SK-MEL-5 (cell line): ENCODE measurements at places on chromosomes 6 and 20. TPM values are rescaled to one million over a fixed set of nuclear protein-coding genes. Genes with fewer than 3 reads are reported as not detected.

Gene ECT2L
- total RNA-seq, result 0.03 TPM in 1 of 2 replicates, not detected in the other

Gene HIVEP2
- 6.4 and 7.7 TPM in 2 replicates for total RNA-seq

DNA sequence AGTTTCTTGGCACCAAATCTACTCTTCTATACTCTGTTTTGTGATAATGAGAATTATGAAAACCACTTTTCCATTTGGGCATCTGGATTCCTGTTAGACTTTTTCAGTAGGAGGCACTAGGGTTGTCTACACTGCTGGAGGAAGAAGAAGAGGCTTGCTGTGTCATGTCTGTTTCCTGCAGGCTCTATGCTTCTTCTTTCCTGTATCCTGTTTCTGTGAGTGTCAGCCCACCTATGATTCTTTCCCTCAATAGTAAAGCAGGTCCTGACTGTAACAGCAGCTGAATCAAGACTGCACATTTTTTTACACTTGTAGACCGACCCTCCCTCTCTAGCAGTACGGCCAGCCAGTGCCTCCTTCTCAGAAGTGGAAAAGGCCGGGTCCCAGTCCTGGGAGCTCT is 603.9 kb downstream of the HDGFL1 start:
- no peak for DNase-seq

DNA sequence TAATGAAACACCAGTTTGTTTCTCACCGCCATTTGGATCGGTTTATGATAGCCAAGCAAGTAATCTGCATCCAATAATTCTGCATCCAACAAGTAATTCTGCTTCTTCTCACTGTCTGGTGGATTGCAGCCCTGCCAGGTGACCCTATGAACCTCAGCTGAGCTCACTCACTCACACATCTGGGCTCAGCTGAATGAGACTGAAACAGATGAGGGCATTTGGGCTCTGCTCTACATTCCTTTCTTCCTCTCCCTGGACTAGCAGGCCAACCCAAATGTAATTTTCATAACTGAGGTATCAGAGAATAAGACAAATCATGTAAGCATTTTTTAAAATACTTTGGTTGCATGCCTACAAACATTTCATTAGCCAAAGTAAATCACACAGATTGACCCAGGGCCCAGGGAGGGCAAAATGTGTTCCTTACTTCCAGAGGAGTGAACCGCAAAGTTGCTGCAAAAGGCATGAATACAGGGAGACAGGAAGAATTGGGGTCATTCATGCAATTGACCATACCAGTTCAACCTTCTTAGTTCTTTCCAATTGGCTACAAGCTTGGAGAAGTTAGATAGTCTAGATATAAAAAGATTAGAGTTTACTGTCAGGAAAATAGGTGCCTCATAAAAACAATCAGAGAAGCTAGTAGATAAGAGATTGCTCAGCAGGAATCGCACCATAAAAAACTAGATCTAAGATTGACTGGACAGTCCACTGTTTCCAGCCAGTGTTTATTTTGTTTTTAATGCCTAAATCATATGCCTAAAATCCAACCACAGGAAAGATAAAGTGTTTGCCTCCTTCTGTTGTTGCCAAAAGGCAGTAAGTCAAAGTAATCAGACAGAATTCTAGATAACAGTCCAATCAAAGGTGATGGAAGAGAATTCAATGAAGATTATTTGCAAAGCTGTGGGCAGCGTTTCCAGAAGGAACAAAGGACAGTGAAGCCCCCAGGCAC is 43.7 kb downstream of the CBLN4 start:
- no peak for DNase-seq

Gene RIMS4
- total RNA-seq, result 10.7 and 10.9 TPM in 2 replicates

GRCh38 chr6:37116326-37116725 is 53.6 kb upstream of the PIM1 start:
- DNase-seq, result no peak

Gene LY6G6C
- total RNA-seq, result not detected in 2 replicates

Gene LYRM2
- total RNA-seq, result 35.2 and 35.4 TPM in 2 replicates

Gene OXT
- total RNA-seq, result not detected in 2 replicates

GRCh38 chr20:1469925-1470571 is 3.4 kb upstream of the NSFL1C start:
- DNase-seq, result peak; percentile 93

Gene FILIP1
- 0.03 TPM in 1 of 2 replicates, not detected in the other for total RNA-seq

GRCh38 chr6:157967486-157967885 is 14.2 kb upstream of the SYNJ2 start:
- DNase-seq, result no peak

GRCh38 chr20:14561741-14562221 is 224.4 kb upstream of the FLRT3 start:
- no peak for DNase-seq

Gene UBE2V1
- total RNA-seq, result 53.1 and 66.6 TPM in 2 replicates

Gene SRMS
- not detected in 2 replicates for total RNA-seq
